Activated T-cell treated with anti-CD3 and anti-CD28 coated beads, Interleukin-2, amount 50 U/mL, for 72 hours (primary cell): ENCODE measurements at places on chromosomes 12 and 14. TPM values are rescaled to one million over a fixed set of nuclear protein-coding genes. Genes with fewer than 3 reads are reported as not detected.

DNA sequence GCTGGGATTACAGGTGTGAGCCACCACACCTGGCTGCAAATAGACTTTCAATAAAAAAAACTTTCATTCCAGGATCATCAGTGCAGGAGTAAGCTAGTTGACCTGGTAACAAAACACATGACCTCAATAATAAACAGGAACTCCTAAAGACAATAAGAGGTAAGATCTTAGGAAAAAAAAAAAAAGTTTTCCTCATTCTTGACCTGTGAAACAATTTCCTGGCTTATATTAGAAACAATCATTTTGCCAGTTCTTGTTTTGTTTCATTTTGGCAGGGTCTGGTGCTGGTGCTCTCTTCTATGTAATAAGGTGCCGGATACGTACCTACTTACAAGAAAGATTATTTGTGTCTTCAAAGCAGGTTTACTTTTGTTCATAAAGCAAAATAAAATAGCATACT, 90.6 kb upstream of the AMN1 start:
- DNase-seq = no peak

- DNase-seq = peak; percentile 61
These were observed 37.0 kb upstream of the NT5DC3 start for GRCh38 chr12:103877934-103878510.

GRCh38 chr12:63090716-63091115, 60.3 kb downstream of the AVPR1A start:
- no peak for DNase-seq

DNA sequence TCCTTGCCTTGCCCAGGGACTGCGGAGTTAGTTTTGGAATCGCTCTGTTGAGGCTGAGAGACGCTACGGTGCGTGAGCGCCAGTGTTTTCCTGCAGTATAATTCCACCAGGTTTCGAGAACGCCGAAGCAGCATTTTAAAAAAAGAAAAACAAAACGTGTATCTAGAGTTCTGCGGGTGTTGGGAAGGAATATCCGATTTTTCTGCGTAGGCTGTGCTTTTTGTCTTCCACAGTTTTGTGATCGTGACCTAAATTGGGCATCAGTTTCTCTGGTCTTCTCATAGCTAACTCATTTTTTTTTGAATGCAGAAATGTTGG, 778 bp downstream of the DNM1L start:
- no peak for DNase-seq

Gene OR10A7
- total RNA-seq = not detected

- DNase-seq = no peak
These were observed 25.6 kb upstream of the UBC start for GRCh38 chr12:124940143-124940392.

Gene LTBR
- 1.9 TPM for total RNA-seq

DNA sequence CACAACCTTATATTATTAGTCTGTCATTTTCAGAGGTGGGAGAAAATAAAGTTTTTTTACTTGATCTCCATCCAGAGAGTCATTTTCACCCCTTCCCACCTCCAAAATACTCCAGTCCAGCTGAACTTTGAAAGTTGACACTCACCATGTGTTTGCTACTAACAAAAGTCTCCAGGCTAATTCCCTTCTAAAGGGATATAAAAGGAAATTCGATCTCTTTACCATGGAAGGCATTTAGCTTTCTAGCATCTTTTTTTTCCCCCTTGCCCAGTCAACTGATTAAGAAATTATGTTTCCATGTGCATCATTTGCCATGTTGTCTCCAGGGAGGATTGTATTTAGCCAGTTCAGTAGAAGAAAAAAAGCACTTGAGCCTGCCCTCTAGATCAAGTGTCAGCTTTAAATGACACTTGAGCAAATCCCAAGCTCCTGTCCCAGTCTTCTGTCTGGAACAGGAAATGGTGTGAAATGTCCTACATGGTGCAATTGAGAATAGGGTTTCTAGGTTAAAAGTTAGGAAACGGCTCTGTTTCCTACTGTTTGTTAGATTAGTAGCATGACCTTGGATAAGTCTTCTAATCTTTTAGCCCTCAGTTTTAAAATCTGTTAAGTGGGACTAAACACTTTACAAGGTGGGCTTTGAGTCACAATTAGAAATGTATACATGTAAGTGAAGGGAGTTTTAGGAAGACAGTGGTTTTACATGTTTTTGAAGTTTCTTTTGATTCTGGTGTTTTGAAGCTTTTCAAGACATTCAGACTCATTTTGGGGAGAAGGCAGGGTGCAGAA, 67.2 kb downstream of the GNS start:
- DNase-seq = no peak

Gene PSME1
- 342 TPM for total RNA-seq

- peak; percentile 54 for DNase-seq
These were observed 19.5 kb upstream of the TTC9 start for GRCh38 chr14:70622111-70622712.

GRCh38 chr12:38384816-38385378, 68.3 kb downstream of the ALG10B start:
- DNase-seq = no peak
